ENCODE measurements at places on chromosomes 1 and 21.

GRCh38 chr21:17585875-17586450 lies 26.7 kb downstream of the BTG3 start:
- peak; percentile 63 for DNase-seq

- DNase-seq: no peak
These were observed 363.0 kb upstream of the DUSP10 start for GRCh38 chr1:222104694-222105392.

- no peak for DNase-seq
These were observed 708.4 kb downstream of the KCNT2 start for GRCh38 chr1:195899762-195900352.

GRCh38 chr1:99216956-99217355 lies 47.3 kb upstream of the PLPPR4 start:
- no peak for DNase-seq

- DNase-seq: no peak
These were observed 119.2 kb downstream of the DMRTB1 start for GRCh38 chr1:53578358-53578757.

DNA sequence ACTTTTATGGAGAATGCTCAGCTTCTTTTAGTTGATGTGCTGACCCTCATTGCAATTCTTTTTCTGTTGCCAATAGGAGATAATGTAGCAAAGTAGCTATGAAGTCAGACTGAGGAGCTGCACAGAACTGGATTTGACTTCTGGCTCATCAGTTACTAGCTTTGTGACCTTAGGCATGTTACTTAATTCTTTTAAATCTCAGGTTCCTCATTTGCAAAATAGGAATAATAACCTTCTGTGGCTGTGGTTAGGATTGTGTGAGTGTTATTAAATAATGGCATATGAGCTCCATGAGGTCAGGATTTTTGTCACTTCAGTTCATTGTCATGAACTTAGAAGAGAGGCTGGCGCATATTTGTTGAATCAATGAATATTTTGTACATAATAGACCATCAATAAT lies 237.6 kb upstream of the SGIP1 start:
- no peak for DNase-seq

GRCh38 chr1:6002714-6003501 lies 10.7 kb upstream of the NPHP4 start:
- no peak for DNase-seq

GRCh38 chr1:145985502-145986439 lies 10.6 kb downstream of the TXNIP start:
- DNase-seq: no peak

DNA sequence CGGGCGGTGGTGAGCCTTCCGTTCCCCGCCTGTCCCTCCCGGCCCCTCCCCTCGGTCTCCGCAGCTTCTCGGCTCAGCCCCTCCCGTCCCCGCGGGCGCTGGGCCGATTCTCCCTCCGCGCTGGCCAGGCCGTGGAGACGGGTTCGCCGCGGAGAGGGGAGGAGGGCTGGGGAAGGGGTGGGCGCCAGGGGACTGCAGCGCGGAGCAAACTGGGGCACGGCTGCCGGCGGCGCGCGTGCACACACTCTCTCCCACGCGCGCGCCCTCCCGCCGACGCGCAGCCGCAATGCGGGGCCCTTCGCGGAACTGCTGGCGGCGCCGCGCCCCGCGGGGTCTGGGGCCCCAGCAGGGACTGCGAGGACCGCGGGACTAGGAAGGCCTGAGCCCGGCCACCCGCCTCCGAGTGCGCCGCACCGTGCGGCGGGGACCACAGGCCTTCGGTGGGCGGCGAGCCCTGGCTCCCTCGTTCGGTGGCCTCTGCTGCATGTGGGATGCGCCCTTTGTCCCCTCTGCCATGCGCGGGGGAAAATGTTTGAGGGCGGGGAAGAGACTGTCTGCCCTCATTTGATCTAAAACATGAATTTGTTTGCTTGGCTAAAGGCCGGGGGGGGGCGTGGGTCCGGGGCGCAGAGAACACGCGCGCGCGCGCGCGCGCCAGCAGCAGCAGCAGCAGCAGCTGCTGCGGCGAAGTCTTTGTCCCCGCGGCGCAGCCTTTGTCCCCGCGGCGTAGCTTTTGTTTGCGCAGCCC lies 90.7 kb upstream of the VAMP3 start:
- DNase-seq: peak; percentile 37

Data from CD4-positive, alpha-beta T cell treated with Interleukin-2 at 100 ng/mL for 4 hours (primary cell).